Cerebellum (tissue), 4 donors: ENCODE measurements at places on chromosomes 5 and 9. TPM values are rescaled to one million over a fixed set of nuclear protein-coding genes. Genes with fewer than 3 reads are reported as not detected.

Gene CER1
- 1.2 TPM for total RNA-seq

- DNase-seq: no peak
Observed at GRCh38 chr5:126492939-126493338, 69.7 kb downstream of the GRAMD2B start.

Gene MVB12B
- total RNA-seq: 41.7 TPM

GRCh38 chr5:157088342-157088990, 20.4 kb downstream of the HAVCR2 start:
- DNase-seq: no peak

Gene MAMDC2
- total RNA-seq: 9.6 TPM

- no peak for DNase-seq
Observed at GRCh38 chr9:114958021-114958843, 27.8 kb upstream of the TNFSF8 start.

GRCh38 chr5:159030357-159030756, 69.4 kb downstream of the EBF1 start:
- no peak for DNase-seq

Gene NR2F1-AS1
- total RNA-seq: 70.1 TPM

- no peak for DNase-seq
Observed at GRCh38 chr5:76299592-76299991, 103.5 kb upstream of the IQGAP2 start.

GRCh38 chr5:133652951-133653759, 40.8 kb upstream of the FSTL4 start:
- DNase-seq: no peak

GRCh38 chr9:4116071-4116581, 183.7 kb downstream of the GLIS3 start:
- DNase-seq: no peak

DNA sequence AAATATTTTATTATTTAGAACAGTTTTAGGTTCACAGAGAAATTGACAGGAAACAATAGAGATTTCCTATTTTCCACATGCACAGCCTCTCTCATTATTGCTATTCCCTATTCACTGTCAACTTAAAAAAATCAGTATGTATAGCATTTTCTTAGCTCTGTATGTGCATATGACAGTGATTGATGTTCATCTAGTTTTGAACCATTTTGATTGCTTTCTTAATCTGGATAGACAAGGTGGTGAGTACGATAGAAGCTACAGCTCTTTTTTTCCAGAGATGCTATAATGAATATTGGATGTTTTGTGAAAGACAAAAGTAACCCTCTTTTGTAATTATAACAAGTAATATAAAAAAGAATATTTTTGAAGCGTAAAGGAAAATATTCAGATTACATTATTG, 201.2 kb upstream of the ARRDC3 start:
- no peak for DNase-seq

Gene SLC25A48
- total RNA-seq: 0.91 TPM

Gene PCDHGA5
- total RNA-seq: 14.3 TPM

Gene AJM1
- total RNA-seq: 1.8 TPM

DNA sequence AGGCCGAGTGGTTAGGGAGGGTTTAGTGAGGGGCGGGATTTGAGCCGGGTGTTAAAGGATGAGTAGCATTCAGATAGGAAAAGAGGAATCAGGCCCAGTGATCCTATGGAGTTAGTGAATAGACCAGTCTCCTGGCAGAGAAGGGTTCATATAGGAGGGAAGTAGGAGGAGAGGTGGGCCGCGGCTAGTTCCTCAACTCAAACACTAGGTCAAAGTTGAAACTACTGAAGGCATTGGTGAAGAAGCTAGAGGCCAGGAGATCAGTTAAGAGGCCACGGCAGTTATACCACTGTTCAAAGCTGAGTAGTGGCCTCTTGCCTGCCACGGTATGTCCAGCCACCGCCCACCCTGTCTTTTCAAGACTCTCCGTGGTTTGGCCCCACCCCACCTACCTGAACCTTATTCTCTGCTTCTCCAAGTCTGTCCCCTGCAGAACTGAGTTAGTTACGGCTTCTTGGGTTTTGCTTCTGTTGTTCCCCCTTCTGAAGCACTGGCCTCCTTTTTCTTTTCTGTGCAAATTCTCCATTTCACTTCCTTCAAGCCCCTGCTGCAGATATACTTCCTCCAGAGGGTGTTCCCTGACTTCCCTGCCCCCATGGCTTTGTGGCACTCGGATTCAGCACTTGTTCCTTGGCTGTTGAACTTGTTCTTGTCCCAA, 1.8 kb downstream of the ZBTB34 start:
- DNase-seq: no peak

- DNase-seq: no peak
Observed at GRCh38 chr9:83330207-83331196, 207.7 kb downstream of the FRMD3 start.

Gene GPR151
- total RNA-seq: 0.18 TPM

- no peak for DNase-seq
Observed at GRCh38 chr9:13239660-13240059, 39.8 kb downstream of the MPDZ start.

- no peak for DNase-seq
Observed at GRCh38 chr5:84260939-84261338, 123.7 kb downstream of the EDIL3 start.

Gene MYMK
- not detected for total RNA-seq

Gene PELO
- 18.5 TPM for total RNA-seq
